ENCODE measurements at places on chromosomes 3 and 15.

GRCh38 chr3:170889630-170890029, 18.8 kb downstream of the EIF5A2 start:
- DNase-seq, result no peak

DNA sequence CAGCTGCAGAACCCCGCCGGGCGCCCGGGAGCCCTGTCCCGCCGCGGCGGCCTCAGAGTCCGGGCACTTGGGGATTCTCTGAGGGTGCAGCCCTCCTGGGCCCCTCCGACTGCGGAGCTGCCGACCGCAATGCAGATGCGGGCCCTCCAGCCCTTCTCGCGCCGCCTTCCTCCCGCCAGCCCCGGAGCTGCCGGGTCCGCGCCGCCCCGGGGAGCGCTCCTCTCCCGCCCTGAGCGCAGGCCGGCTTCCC, 320 bp upstream of the ACAN start:
- no peak for DNase-seq

GRCh38 chr15:68550498-68551295, 28.1 kb upstream of the CORO2B start:
- DNase-seq, result peak; percentile 29

DNA sequence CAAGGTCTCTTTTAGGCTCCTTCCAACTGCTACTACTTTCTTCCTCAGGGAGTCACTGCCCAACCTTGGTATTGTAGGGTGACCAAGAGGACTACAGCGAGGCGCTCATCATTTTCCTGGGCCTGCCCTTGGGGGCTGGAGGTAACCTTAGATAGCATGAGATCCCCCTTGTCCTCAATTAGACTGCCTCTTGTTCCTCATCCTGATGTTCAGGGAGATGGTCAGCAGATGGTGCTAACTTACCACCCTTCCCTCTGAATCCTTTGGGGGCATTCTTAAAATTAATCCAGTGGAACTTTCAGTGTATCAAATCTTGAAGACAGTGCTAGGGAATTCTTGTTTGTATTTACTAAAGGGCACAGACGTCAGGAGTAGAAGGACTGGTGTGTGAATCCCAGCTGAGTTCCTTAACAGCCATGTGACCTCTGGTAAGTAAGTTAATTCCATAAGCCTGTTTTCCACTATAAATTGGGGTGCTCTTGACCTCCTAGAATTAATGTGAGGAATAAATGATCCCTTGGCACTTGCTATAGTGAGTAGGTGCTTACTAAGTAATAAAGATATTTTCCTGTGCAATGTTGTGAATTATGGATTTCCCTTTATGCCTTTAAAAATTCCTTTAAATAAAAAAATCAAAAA, 4.1 kb upstream of the CLPX start:
- DNase-seq, result no peak

DNA sequence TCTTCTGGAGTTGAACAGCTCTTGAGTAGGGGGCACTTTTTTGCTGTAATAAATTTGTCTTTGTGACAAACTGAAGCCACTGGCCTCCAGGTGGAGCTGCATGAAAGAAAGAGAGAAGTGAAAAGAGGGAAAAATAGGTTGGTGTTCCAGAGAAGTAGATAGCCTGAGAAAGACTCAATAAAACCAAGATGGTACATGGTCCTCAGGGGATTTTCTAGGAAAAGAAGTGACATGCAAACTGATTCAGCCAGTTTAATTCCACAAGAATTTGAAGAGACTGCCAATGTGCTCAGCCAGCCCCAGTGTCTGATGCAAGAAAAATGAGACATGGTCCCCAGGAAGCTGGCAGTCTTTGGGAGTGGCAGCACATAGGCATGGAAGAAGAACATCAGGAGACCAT, 152.7 kb downstream of the CD47 start:
- DNase-seq, result no peak

DNA sequence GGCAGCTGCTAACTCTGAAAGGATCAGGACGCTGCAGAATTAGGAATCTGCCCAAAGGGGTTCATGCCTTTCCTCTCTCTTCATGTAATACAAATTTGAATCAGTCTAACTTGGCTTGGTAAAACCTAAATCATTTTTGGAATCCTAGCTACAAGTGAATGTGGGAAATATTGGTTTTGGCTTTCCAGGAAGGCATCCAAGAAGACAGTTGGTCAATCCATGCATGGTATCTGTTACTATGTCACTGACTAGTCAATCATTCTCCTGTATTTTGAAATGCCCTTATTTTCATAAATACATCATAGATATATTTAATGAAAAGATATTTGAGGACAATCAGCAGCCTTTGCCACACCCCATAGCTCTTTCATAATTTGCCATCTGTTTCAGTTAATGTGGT, 7.5 kb upstream of the PLS1 start:
- no peak for DNase-seq

GRCh38 chr3:136595913-136596697, 156.1 kb downstream of the STAG1 start:
- DNase-seq, result no peak

GRCh38 chr3:190810957-190811356, 51.5 kb downstream of the GMNC start:
- DNase-seq, result no peak

DNA sequence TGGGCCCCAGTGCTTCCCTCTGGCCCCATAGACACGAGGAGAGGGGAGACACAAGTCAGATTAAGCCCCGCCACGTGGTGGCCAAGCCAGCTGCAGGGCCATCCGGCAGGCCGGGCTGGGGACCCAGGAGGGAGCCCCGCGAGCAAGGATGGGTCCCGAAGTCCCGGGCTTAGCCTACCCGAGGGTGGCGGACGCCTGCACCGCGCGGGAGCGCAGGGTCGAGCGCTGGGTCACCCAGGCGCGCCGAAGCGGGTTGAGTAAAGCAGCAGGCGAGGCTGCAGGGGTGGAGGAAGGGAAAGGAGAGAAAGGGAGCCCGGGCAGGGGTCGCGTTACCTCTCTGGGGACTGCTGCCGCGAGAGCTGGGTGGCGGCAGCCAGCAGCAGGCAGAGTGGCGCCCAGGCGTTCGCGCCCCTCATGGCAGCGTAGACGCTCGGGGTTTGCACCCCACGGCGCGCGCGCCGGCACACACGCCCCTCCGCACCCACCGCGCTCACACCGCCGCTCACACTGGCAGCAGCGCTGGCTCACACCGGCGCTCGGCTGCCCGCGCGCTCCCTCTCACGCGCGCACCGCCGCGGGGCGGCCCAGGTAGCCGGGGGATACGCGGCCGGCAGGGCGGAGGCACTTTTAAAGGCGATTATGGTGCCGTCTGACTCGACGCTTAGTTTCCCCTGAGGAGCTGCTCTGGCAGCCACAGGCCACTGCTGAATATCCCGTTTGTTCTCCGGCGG, at the start of gene PCOLCE2:
PCOLCE2 (minus strand) TSS at position 603 of the 731 bp plus-strand sequence; CDS start at position 416, 187 bp downstream.
- DNase-seq, result no peak

DNA sequence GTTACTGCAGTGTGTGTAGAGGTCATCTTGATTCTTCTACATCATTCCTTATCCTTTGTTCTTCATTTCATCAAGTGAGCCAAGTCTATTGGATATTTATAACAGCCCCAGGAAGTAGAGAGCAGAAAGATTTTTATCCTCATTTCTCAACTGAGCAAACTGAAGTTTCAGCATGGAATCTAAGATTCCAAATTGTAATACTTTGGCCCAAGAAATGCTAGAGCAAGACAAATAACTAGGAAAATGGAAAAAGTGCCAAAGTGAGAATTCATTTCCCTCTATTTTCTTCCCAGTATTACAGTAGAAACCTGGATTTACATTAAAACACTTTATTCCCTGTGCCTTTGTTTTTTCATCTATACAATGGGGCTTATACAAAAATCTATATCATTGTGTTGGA, 346.8 kb downstream of the ARPP21 start:
- DNase-seq, result no peak

DNA sequence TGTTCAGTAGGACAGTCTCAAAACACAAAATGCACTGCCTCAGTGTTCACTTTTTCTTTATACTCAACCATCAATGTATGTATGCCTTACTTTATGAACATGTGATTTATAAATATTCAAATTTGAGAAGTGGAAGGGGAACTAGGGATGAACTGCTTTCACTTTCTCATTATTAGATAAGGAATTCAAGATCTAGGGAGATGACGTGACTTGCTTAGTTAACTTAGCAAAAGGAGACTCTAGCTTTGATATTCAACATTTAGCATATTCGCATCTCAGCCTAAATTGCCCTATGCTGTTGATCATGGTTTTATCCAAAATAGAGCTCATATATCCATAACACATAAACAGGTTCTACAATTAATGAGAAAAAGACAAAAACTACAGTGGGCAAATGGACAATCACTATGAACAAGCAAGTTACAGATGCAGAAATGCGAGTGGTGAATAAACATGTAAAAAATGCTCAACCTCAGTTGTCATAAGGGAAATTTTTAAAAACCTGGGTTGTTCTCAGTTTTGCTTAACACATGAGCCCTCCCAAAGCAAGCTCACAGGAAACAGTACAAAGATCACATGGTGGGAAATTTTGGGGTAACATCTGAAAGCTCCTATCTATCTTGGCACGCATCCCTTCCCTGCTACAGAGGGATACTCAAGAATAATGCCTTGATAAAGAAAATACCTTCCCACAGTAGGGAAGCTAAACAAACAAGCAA, 269.8 kb downstream of the THRB start:
- no peak for DNase-seq

DNA sequence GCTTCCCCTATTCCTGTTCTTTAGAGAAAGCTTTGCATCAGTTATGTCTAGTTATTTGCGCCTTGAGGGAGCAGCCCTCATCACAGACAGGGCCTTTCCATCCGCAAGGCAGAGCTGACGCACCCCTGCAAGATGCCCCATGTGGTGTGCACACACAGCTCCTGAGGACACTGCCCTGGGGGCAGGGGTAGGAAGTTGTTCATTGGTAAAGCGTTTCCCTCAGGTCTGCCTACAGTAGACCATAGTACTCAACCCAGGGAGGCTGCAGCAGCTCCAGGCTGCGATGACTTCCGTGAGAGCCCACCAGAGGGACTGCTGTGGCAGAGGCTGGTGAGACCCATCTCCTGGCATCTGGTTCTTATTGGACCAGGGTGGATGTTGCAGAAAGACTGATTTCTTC, 55.1 kb upstream of the PLXNA1 start:
- DNase-seq, result no peak

DNA sequence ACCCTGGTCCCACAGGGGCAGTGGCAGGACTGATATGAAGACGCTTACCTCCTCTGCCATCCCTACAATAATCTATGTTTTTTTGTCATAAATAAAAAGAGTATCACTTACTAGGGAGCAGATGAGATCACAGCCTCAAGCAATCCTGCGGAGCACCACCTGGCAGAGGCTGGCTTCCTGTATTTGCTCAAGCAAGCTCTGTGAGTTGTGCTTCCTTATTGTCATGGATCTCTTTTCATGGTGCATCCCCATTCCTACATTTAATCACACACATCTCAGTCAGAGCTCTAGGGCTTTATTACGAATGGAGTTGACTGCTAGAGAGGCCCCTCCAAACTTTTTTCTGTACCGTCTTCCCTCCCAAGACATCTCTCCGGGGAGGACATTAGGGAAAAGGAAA, 186.0 kb downstream of the UBE2E2 start:
- no peak for DNase-seq

- DNase-seq, result no peak
Observed at GRCh38 chr3:55519019-55519418, 31.9 kb upstream of the WNT5A start.

DNA sequence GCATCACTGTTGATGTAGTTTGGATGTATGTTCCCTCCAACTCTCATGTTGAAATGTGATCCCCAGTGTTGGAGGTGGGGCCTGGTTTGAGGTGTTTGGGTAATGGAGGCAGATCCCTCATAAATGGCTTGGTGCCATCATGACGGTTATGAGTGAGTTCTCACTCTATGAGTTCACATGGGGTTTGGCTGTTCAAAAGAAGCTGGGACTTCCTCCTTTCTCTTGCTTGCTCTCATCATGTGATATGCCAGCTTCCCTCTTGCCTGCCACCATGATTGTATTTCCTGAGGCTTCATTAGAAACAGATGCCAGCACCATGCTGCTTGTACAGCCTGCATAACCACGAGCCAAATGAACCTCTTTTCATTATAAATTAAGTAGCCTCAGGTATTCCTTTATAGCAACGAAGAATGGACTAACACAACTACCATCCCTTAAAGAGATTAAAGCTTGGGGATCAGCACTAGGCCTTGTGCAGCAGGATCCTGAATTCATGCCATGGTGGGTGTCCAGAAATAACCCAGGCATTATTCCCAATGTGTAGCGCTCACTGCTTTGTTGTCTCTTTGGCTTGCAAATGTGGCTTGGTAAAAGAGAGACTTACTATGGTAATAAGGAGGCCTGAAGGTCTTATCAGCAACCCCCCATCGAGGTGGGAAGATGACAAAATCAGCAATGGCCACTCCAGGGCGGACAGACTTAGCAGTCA, 41.9 kb downstream of the NDUFB4 start:
- no peak for DNase-seq

- DNase-seq, result no peak
Observed at GRCh38 chr3:84547207-84547606, 411.6 kb upstream of the CADM2 start.

GRCh38 chr15:50627351-50628055, 59.1 kb downstream of the TRPM7 start:
- no peak for DNase-seq

DNA sequence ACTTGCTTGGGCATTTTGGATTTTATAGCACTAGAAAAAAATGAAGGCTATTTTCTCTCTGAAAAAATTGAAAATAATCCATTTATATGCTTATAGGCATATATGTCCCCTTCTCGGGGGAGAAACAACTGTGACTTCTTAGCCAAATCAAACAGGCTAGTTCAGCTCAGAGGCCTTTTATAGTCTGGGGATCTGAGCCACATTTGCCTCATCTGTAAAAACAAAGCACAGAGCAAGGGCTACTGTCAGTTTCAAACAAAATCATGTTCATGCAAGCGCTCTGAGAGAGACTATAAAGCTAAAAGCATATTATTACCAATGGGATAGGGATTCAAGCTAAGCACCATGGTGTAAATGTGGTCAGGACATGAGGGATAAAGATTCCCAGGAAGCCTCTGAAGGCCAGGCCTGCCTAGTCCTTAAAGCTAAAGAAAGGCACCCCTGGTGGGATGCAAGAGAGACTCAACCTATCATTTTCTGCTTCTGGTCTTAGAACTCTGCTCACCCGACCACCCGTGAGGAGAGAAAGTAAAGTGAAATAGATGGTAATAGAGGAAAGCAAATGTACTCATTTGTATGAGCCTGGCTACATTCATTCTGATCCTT, 51.0 kb upstream of the IL12A start:
- no peak for DNase-seq

DNA sequence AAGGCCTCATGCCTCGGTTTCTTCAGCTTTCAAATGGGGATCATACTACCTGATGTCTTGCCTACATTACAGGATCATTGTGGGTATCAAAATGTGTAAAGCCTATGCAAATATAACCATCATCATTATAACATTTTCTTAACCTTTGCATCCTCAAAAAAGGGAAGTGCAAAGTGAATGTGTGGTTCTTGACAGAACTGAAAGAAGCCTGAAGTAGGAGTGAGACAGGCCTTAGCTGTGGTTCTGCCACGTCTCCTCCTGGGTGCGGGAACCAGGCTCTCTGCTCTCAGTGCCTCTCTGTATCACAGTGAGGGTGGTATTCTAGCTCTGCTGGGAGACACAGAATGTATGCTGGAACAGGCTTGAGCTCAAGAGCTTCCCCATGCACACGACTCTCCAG, 316.9 kb upstream of the ICE2 start:
- DNase-seq, result no peak

GRCh38 chr3:180934638-180935037, 22.2 kb downstream of the FXR1 start:
- no peak for DNase-seq

- no peak for DNase-seq
Observed at GRCh38 chr15:57911247-57911646, 154.3 kb downstream of the ALDH1A2 start.

GRCh38 chr3:186119499-186119898, 10.6 kb upstream of the ETV5 start:
- DNase-seq, result no peak
